Right lobe of liver (tissue), 6 donors: ENCODE measurements at places on chromosomes 2 and 18. TPM values are rescaled to one million over a fixed set of nuclear protein-coding genes. Genes with fewer than 3 reads are reported as not detected.

Gene NRP2
- 10.1 TPM for total RNA-seq

Gene FHOD3
- total RNA-seq = 1.2 TPM

Gene KLHL41
- 3.7 TPM for total RNA-seq

Gene HOXD12
- total RNA-seq = not detected

Gene MC4R
- not detected for total RNA-seq

Gene CCBE1
- 4.3 TPM for total RNA-seq

Gene NEU4
- total RNA-seq = 74.1 TPM

Gene TRPM8
- 99.5 TPM for total RNA-seq

Gene SCN7A
- 1.6 TPM for total RNA-seq

Gene ZBTB7C
- 1.5 TPM for total RNA-seq

Gene HIBCH
- total RNA-seq = 82.4 TPM

Gene NPHP1
- total RNA-seq = 0.06 TPM

Gene GCKR
- total RNA-seq = 150 TPM

Gene IGFBP2
- total RNA-seq = 276 TPM

Gene ST8SIA5
- total RNA-seq = not detected

Gene TSPYL6
- total RNA-seq = not detected

Gene ABCB11
- 39.1 TPM for total RNA-seq

Gene CYP26B1
- total RNA-seq = 0.81 TPM

Gene ADAM23
- total RNA-seq = 0.26 TPM

Gene RAPGEF4
- 16.0 TPM for total RNA-seq

Gene CD28
- total RNA-seq = 0.43 TPM

Gene CYP27C1
- not detected for total RNA-seq

Gene DHRS9
- 0.29 TPM for total RNA-seq

Gene CROCC2
- not detected for total RNA-seq

Gene GAL3ST2
- 0.53 TPM for total RNA-seq

Gene DLX1
- not detected for total RNA-seq

Gene NYAP2
- not detected for total RNA-seq

Gene CLEC4F
- total RNA-seq = not detected

Gene ARHGEF33
- total RNA-seq = 0.11 TPM

Gene XDH
- 27.2 TPM for total RNA-seq

Gene GATA6
- total RNA-seq = 13.4 TPM

Gene STAT4
- total RNA-seq = 4.6 TPM

Gene IDH1
- total RNA-seq = 313 TPM

Gene DYNC1I2
- total RNA-seq = 31.8 TPM

Gene DOK6
- total RNA-seq = 2.5 TPM

Gene SAP130
- 5.0 TPM for total RNA-seq

Gene MEIS1
- total RNA-seq = 3.6 TPM

Gene TDRD15
- 0.32 TPM for total RNA-seq

Gene SPP2
- 31.9 TPM for total RNA-seq

Gene ABCA12
- not detected for total RNA-seq

Gene NDC80
- 0.37 TPM for total RNA-seq
